Activated naive CD4-positive, alpha-beta T cell treated with anti-CD3 and anti-CD28 coated beads, Interleukin-2, amount 10 ng/mL, durations not matched to agents 7 days and 5 days (primary cell): ENCODE measurements at places on chromosomes 4 and X.
A peak's percentile ranks its signal among the peaks of the same experiment; 100 is the strongest.

DNA sequence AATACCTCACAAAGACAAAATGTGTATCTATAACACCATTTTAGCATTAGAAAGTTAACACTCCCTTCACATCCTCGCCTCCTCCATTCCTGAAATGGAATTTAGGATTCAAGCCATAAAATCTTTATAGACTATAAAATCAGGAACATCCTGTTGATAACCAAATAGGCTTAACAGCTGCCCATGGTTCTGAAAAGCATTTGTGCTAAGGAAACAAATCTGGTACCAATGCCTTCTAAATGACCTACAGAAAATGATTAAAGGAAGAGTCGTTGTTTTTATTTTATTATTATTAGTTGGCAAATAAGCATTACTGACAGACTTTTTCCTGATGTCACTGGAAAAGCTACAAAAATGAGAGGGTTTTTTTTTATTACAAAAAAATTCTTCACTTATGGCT lies 79.8 kb downstream of the PAPSS1 start:
- DNase-seq, result no peak
- H3K36me3 ChIP-seq, result peaks cover 6% of the 10 kb centered on the region
- no peak overlapping the region for H3K4me3 ChIP-seq
- no peaks in the 10 kb centered on the region for H3K27me3 ChIP-seq

DNA sequence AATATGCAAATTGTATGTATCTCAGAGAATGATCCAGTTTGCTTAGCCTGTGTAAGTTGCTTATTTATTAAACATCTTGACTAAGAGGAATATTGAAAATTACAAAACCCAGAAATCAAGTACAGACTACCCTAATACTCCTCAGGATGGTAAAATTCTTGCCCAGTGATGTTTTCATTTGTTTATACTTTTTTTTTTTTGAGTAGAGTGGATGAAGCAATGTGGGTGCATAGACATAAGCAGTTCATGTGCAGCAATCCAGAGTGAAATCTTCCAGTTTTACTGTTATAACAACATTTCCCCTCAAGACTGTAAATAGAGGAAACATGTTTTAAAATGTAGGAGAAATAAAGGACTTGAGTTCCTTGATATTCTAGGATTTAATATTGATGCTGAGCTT lies 4.7 kb downstream of the GLRB start:
- H3K4me3 ChIP-seq, result no peak overlapping the region
- no peak overlapping the region for H3K27ac ChIP-seq
- no peaks in the 10 kb centered on the region for H3K36me3 ChIP-seq
- no peak for DNase-seq

GRCh38 chr4:10164877-10165283 lies 48.3 kb upstream of the WDR1 start:
- H3K4me1 ChIP-seq, result peaks cover 38% of the 10 kb centered on the region
- H3K36me3 ChIP-seq, result no peaks in the 10 kb centered on the region
- DNase-seq, result peak; percentile 35
- peaks cover 8% of the 10 kb centered on the region for H3K27me3 ChIP-seq

DNA sequence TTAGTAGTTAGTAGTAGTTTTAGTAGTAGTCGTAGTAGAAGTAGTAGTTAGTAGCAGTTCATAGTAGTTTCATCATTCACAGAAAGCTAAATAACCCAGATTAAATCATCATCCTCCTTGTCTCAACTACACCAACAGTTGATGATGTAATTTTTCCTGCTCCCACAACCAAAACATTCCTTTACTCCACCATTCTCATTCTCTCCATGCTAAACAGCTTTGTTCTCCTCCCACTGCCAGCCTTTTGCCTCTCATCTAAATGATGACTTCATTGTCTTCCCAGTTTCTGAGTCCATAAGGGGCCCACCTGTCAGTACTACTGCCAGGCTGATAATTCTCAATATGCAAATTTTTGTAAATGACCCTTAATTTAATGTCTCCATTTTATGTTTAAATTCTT lies 68.9 kb downstream of the ARHGAP24 start:
- no peak for DNase-seq
- H3K27me3 ChIP-seq, result no peaks in the 10 kb centered on the region
- no peak overlapping the region for H3K27ac ChIP-seq

DNA sequence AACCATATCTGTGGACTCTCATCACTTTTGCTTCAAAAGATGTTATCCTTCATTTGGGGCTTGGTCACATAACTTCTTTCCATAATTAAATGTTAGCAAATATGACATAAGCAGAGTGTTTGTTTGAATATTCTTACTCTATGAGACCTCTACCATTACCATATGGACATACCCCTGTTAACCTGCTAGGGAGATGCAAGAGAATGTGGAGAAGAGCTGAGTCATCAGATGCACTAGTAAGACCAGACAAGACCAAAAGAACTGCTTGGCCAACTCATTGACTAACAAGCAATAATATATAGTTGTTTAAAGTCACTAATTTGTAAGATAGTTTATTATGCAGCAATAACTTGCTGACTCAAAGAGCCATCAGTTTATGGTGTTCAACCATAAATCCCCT lies 652.9 kb downstream of the SMARCA1 start:
- no peak for DNase-seq
- H3K36me3 ChIP-seq, result no peaks in the 10 kb centered on the region
- no peak overlapping the region for H3K27ac ChIP-seq
- H3K4me3 ChIP-seq, result no peak overlapping the region
- H3K4me1 ChIP-seq, result no peaks in the 10 kb centered on the region

GRCh38 chr4:44668526-44668925 lies 9.7 kb upstream of the GUF1 start:
- DNase-seq, result no peak
- H3K27ac ChIP-seq, result no peak overlapping the region
- no peaks in the 10 kb centered on the region for H3K4me1 ChIP-seq
- H3K36me3 ChIP-seq, result no peaks in the 10 kb centered on the region
- H3K27me3 ChIP-seq, result no peaks in the 10 kb centered on the region

DNA sequence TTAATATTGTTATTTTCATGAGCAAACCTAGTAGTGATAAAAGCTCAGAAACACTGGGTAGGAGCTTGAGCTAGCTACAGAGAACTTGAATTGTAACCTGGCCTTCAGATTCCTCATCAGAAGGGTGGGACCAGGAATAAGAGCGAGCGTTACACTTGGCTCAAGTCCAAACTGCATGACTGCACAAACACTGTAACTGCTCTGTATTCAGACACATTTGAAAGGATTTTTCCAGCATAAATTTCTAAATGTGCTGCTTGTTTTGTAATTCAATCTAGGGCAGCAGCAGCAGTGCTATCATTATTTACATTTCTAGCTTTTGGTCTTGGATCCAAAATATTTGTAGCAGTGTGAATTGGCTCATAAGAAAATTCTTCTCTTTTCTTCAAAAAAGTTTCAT lies 133.0 kb upstream of the TMLHE start:
- H3K4me3 ChIP-seq, result no peak overlapping the region
- H3K36me3 ChIP-seq, result no peaks in the 10 kb centered on the region
- H3K27me3 ChIP-seq, result no peaks in the 10 kb centered on the region
- H3K27ac ChIP-seq, result no peak overlapping the region

GRCh38 chr4:148376151-148376550 lies 66.1 kb downstream of the NR3C2 start:
- H3K36me3 ChIP-seq, result no peaks in the 10 kb centered on the region
- peak overlapping the region; percentile 4 for H3K27ac ChIP-seq
- no peak overlapping the region for H3K4me3 ChIP-seq
- DNase-seq, result no peak

DNA sequence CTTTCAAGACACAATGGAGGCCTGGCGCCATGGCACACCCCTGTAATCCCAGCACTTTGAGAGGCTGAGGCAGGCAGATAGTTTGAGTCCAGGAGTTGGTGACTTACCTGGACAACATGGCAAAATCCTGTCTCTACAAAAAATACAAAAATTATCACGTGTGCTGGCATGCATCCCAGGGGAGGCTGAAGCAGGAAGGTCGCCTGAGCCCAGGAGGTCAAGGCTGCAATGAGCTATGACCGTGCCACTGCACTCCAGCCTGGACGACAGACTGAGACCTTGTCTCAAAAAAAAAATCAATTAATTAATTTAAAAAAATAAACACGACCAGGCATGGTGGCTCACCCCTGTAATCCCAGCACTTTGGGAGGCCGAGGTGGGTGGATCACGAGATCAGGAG lies 2.0 kb upstream of the CTPS2 start:
- H3K27ac ChIP-seq, result no peak overlapping the region
- peaks cover 30% of the 10 kb centered on the region for H3K4me1 ChIP-seq
- DNase-seq, result no peak

GRCh38 chrX:18582910-18583493 lies 88.9 kb downstream of the RS1 start:
- no peak overlapping the region for H3K4me3 ChIP-seq
- DNase-seq, result no peak
- H3K4me1 ChIP-seq, result no peaks in the 10 kb centered on the region
- no peak overlapping the region for H3K27ac ChIP-seq
- no peaks in the 10 kb centered on the region for H3K27me3 ChIP-seq

DNA sequence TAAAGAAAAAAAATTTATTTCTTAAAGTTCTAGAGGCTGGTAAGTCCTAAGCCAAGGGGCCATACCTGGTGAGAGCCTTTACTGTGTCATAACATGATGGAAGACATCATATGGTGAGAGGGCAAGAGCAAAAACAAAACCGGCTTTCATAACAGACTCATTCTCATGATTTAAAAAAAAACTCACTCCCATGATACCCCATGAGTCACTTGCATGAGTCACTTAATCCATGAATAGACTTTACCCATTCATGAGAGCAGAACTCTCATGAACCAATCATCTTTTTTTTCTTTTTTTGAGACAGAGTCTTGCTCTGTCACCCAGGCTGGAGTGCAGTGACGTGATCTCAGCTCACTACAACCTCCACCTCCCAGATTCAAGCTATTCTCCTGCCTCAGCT lies 369.7 kb upstream of the DIAPH2 start:
- H3K27ac ChIP-seq, result no peak overlapping the region
- no peak for DNase-seq
- H3K36me3 ChIP-seq, result no peaks in the 10 kb centered on the region
- H3K4me1 ChIP-seq, result no peaks in the 10 kb centered on the region
- H3K27me3 ChIP-seq, result no peaks in the 10 kb centered on the region
- no peak overlapping the region for H3K4me3 ChIP-seq

GRCh38 chr4:28557755-28558154 lies 1697.1 kb downstream of the STIM2 start:
- no peaks in the 10 kb centered on the region for H3K4me1 ChIP-seq
- no peak overlapping the region for H3K4me3 ChIP-seq
- H3K36me3 ChIP-seq, result no peaks in the 10 kb centered on the region
- no peak for DNase-seq
- H3K27me3 ChIP-seq, result no peaks in the 10 kb centered on the region
- no peak overlapping the region for H3K27ac ChIP-seq

GRCh38 chrX:129462707-129463106 lies 60.6 kb downstream of the SMARCA1 start:
- no peaks in the 10 kb centered on the region for H3K4me1 ChIP-seq
- H3K27ac ChIP-seq, result no peak overlapping the region
- no peak overlapping the region for H3K4me3 ChIP-seq
- no peaks in the 10 kb centered on the region for H3K27me3 ChIP-seq
- no peaks in the 10 kb centered on the region for H3K36me3 ChIP-seq

- H3K4me3 ChIP-seq, result no peak overlapping the region
- DNase-seq, result no peak
- H3K36me3 ChIP-seq, result no peaks in the 10 kb centered on the region
- no peaks in the 10 kb centered on the region for H3K4me1 ChIP-seq
Observed at GRCh38 chr4:187547316-187547715, 448.3 kb upstream of the ZFP42 start.

- no peaks in the 10 kb centered on the region for H3K36me3 ChIP-seq
- DNase-seq, result no peak
- H3K4me3 ChIP-seq, result no peak overlapping the region
- no peak overlapping the region for H3K27ac ChIP-seq
Observed at GRCh38 chr4:123676890-123677229, 280.3 kb downstream of the SPRY1 start.

- no peak for DNase-seq
- no peak overlapping the region for H3K4me3 ChIP-seq
- H3K27me3 ChIP-seq, result no peaks in the 10 kb centered on the region
- peaks cover 3% of the 10 kb centered on the region for H3K36me3 ChIP-seq
- no peak overlapping the region for H3K27ac ChIP-seq
Observed at GRCh38 chrX:21632027-21632426, 26.1 kb downstream of the KLHL34 start.
